ENCODE measurements at places on chromosomes 3 and 15.

- no peak for DNase-seq
Observed at GRCh38 chr3:126751611-126752302, 47.7 kb downstream of the CHCHD6 start.

- DNase-seq: no peak
Observed at GRCh38 chr3:169260296-169260695, 403.2 kb downstream of the MECOM start.

DNA sequence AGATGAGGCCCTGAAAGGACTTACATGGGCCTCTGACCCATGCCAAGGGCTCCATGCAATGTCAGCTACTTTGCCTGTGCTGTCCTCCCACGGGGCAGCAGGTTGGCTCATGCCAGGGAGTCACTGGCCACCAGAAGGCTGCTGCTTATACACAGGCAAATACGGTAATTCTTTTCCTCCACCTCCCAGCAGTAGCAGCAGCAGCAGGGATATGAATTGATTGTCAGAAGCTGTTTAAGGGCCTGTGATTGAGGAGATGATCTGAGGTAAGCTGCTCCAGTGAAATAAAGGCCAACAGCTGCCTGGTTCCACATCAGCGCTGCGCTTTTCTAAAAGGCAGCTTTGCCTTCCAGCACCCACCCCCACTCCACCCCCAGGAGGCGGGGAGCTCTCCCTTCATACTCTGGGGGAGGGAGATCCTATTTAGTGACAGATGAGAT is 250.5 kb downstream of the SHQ1 start:
- no peak for DNase-seq

GRCh38 chr15:25240461-25241021 is 198.3 kb downstream of the UBE3A start:
- DNase-seq: no peak

DNA sequence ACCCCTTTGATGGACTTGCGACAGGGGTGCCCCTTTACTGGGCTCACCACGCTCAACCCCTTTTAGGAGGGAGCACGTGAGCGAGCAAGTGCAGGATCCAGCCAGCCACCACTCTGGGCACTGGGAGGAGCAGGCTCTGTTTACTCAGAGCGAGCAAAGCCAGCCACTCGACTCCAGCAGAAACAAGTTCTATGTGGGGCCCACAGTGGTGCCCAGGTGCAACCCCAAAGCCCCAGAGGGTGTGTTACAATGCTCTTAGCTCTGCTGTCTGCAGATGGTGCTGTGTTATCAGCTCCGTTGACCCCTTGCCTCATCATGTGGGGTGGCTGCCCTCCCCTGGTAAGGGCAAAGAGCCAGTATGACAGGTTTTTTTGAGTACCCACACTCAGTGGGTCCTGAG is 120.3 kb upstream of the SUCLG2 start:
- DNase-seq: no peak

DNA sequence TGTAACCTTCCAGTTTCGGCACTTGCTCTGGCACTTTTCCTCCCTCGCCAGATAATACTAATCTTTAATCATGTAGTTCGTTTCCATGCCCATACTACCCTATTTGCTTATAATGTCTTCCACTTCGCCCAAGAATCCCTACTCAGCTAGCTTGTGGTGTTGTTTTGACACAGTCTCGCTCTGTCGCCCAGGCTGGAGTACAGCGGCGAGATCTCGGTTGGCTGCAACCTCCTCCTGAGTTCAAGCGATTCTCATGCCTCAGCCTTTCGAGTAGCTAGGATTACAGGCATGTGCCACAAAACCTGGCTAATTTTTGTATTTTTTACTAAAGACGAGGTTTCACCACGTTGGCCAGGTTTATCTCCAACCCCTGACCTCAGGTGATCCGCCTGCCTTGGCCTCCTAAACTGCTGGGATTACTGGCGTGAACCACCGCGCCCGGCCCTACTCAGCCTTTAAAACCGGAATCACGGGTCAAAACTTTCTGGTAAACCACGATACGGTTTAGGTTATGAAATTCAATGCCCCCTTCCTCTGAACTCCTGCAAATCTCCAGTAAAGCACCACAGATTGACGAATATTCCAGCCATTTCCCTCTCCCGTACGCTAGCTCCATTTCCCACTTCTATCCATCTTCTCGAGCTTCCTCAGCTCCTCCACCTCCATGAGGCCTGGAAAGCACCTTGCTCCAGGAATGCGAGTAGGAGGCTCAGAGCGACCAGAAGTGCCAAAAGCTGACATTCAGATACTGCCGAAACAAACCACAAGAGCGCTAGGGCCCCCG is 878 bp upstream of the RAD51 start:
- no peak for DNase-seq

- DNase-seq: no peak
Observed at GRCh38 chr15:82980981-82981380, 5.0 kb upstream of the RAMAC start.
